Airway epithelial cell (primary cell): ENCODE measurements at places on chromosomes 1 and 21. TPM values are rescaled to one million over a fixed set of nuclear protein-coding genes. Genes with fewer than 3 reads are reported as not detected.

The OR14C36 gene
- not detected in 2 replicates for total RNA-seq

The GPR37L1 gene
- 0.07 TPM in 1 of 2 replicates, not detected in the other for total RNA-seq

The TDRD5 gene
- total RNA-seq: not detected in 2 replicates

The RASAL2 gene
- 19.8 and 20.9 TPM in 2 replicates for total RNA-seq

The FMO1 gene
- total RNA-seq: not detected in 2 replicates

The TLR5 gene
- 2.1 and 2.8 TPM in 2 replicates for total RNA-seq

The TMEM269 gene
- 0.05 and 0.07 TPM in 2 replicates for total RNA-seq

The DYNLT5 gene
- not detected in 2 replicates for total RNA-seq

The BACH1 gene
- 28.1 and 34.8 TPM in 2 replicates for total RNA-seq

The MPL gene
- not detected in 2 replicates for total RNA-seq

The CHRNB2 gene
- not detected in 2 replicates for total RNA-seq

The LCE1B gene
- not detected in 2 replicates for total RNA-seq

The C1orf53 gene
- 8.5 and 10.2 TPM in 2 replicates for total RNA-seq

The KLHDC9 gene
- total RNA-seq: 3.3 and 6.5 TPM in 2 replicates

The PRPF38B gene
- 7.2 and 12.2 TPM in 2 replicates for total RNA-seq

The LYPD8 gene
- not detected in 2 replicates for total RNA-seq

The CSF1 gene
- 4.2 and 4.9 TPM in 2 replicates for total RNA-seq

The ANKRD65 gene
- total RNA-seq: 21.4 and 24.3 TPM in 2 replicates

The FLG2 gene
- total RNA-seq: under 0.01 and 0.05 TPM in 2 replicates

The NEK2 gene
- 17.3 and 19.6 TPM in 2 replicates for total RNA-seq

The DIO1 gene
- 0.35 TPM in 1 of 2 replicates, not detected in the other for total RNA-seq

The SLC44A3 gene
- 11.7 and 12.3 TPM in 2 replicates for total RNA-seq

The ZBTB17 gene
- total RNA-seq: 28.2 and 28.8 TPM in 2 replicates

The RGS8 gene
- total RNA-seq: not detected in 2 replicates

The CYP2J2 gene
- total RNA-seq: 3.0 and 4.0 TPM in 2 replicates

The FAM177B gene
- total RNA-seq: not detected in 2 replicates

The S100A1 gene
- total RNA-seq: not detected in 2 replicates

The KRTAP11-1 gene
- total RNA-seq: not detected in 2 replicates

The OR6K3 gene
- total RNA-seq: not detected in 2 replicates

The F5 gene
- total RNA-seq: under 0.01 and 0.07 TPM in 2 replicates

The GNG5 gene
- total RNA-seq: 87.0 and 94.6 TPM in 2 replicates

The LRRC71 gene
- total RNA-seq: not detected in 2 replicates

The S100A5 gene
- 0.49 TPM in 1 of 2 replicates, not detected in the other for total RNA-seq

The DDR2 gene
- 1.1 and 1.3 TPM in 2 replicates for total RNA-seq

The KIF17 gene
- 0.21 and 0.74 TPM in 2 replicates for total RNA-seq

The PDZK1IP1 gene
- 2.5 TPM in 1 of 2 replicates, not detected in the other for total RNA-seq

The PKP1 gene
- 256 and 357 TPM in 2 replicates for total RNA-seq

The KRTAP12-2 gene
- total RNA-seq: not detected in 2 replicates

The MATN1 gene
- not detected in 2 replicates for total RNA-seq

The ERICH3 gene
- total RNA-seq: 0.07 TPM in 1 of 2 replicates, not detected in the other

The SLC35F3 gene
- total RNA-seq: 0.09 and 0.56 TPM in 2 replicates

The SPRR1B gene
- 1,378 and 2,304 TPM in 2 replicates for total RNA-seq

The MSH4 gene
- not detected in 2 replicates for total RNA-seq

The CA6 gene
- total RNA-seq: not detected in 2 replicates

The EFCAB14 gene
- total RNA-seq: 45.2 and 62.9 TPM in 2 replicates

The ATP1A4 gene
- total RNA-seq: not detected in 2 replicates

The SELP gene
- not detected in 2 replicates for total RNA-seq

The CLDN8 gene
- 0.88 and 1.1 TPM in 2 replicates for total RNA-seq

The WNT3A gene
- total RNA-seq: 0.14 and 0.28 TPM in 2 replicates

The FAM131C gene
- 2.0 and 3.5 TPM in 2 replicates for total RNA-seq

The CAPZB gene
- total RNA-seq: 69.1 and 99.1 TPM in 2 replicates

The RNF223 gene
- total RNA-seq: 1.3 and 2.2 TPM in 2 replicates

The KCNJ15 gene
- 21.1 and 27.5 TPM in 2 replicates for total RNA-seq

The PIGK gene
- 12.4 and 18.0 TPM in 2 replicates for total RNA-seq

The CLDN17 gene
- total RNA-seq: 0.56 and 0.70 TPM in 2 replicates

The SYF2 gene
- total RNA-seq: 27.4 and 29.1 TPM in 2 replicates

The CD52 gene
- not detected in 2 replicates for total RNA-seq

The NR5A2 gene
- not detected in 2 replicates for total RNA-seq

The DFFB gene
- total RNA-seq: 6.5 and 6.9 TPM in 2 replicates
